ENCODE measurements at places on chromosomes 16 and 17. TPM values are rescaled to one million over a fixed set of nuclear protein-coding genes. Genes with fewer than 3 reads are reported as not detected.

DNA sequence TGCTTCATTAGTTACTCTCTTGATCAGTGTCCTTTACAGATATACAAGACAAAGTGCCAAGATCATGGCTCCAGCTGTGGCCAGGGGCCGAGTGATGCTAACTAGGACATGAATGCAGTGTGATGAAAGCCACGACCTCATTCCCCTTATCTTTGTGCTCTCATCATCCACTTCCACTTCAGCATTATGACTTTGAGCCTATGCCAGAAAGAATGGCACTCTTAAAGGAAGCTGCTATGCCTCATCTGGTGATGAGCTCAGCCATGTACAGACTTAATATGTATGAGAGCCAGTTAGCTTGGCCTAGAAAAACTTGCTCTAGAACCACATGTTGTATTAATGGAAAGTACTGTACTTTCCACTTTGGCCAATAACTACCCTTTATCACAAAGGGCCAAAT, 179.1 kb downstream of the TOX3 start:
- H3K4me1 ChIP-seq = no peaks in the 10 kb centered on the region
- H3K4me3 ChIP-seq = no peak overlapping the region
- H3K36me3 ChIP-seq = no peaks in the 10 kb centered on the region
- DNase-seq = no peak
- peaks cover 29% of the 10 kb centered on the region for H3K27me3 ChIP-seq
- no peak overlapping the region for H3K27ac ChIP-seq

GRCh38 chr17:18904482-18904881, 46.6 kb downstream of the PRPSAP2 start:
- H3K4me3 ChIP-seq = no peak overlapping the region
- no peaks in the 10 kb centered on the region for H3K27me3 ChIP-seq

MAPT gene
- total RNA-seq = 3.1 TPM

DNA sequence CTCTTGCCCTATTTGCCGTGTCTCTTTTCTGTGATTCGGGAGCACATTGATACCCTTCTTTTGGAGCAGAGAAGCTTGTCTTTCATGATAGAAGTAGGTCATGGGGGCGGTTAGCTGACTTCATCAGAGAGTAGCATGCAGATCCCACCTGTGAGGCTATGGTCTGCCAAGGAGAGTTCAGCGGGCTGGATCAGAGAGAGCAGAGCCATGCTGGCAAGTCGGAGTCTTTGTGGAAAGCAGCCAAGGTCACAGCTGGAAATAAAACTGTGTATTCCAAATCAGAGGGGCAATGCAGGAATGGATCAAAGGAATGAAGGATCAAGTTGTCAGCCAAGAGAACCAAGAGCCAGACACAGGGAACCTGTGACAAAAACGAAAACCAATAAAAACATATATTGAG, 595.9 kb downstream of the WWOX start:
- no peak overlapping the region for H3K4me3 ChIP-seq
- no peaks in the 10 kb centered on the region for H3K36me3 ChIP-seq
- no peaks in the 10 kb centered on the region for H3K27me3 ChIP-seq

KRTAP4-1 gene
- total RNA-seq = not detected

GRCh38 chr16:71746442-71747046, 22.0 kb upstream of the PHLPP2 start:
- no peaks in the 10 kb centered on the region for H3K27me3 ChIP-seq
- no peak overlapping the region for H3K27ac ChIP-seq
- H3K4me1 ChIP-seq = no peaks in the 10 kb centered on the region
- no peak overlapping the region for H3K4me3 ChIP-seq
- peaks cover 41% of the 10 kb centered on the region for H3K36me3 ChIP-seq
- DNase-seq = no peak

- peaks cover 6% of the 10 kb centered on the region for H3K4me1 ChIP-seq
- H3K27me3 ChIP-seq = peaks cover 23% of the 10 kb centered on the region
- DNase-seq = no peak
- H3K4me3 ChIP-seq = no peak overlapping the region
- no peak overlapping the region for H3K27ac ChIP-seq
These were observed 123.4 kb downstream of the NTN1 start for GRCh38 chr17:9144502-9145249.

GRCh38 chr17:17561408-17562145, 29.9 kb downstream of the PEMT start:
- no peak overlapping the region for H3K27ac ChIP-seq
- H3K4me1 ChIP-seq = no peaks in the 10 kb centered on the region
- no peak for DNase-seq
- no peaks in the 10 kb centered on the region for H3K27me3 ChIP-seq

GRCh38 chr17:50837286-50837979, 2.0 kb downstream of the WFIKKN2 start:
- H3K36me3 ChIP-seq = no peaks in the 10 kb centered on the region
- H3K4me1 ChIP-seq = peaks cover 40% of the 10 kb centered on the region
- H3K4me3 ChIP-seq = no peak overlapping the region
- no peak for DNase-seq

DNA sequence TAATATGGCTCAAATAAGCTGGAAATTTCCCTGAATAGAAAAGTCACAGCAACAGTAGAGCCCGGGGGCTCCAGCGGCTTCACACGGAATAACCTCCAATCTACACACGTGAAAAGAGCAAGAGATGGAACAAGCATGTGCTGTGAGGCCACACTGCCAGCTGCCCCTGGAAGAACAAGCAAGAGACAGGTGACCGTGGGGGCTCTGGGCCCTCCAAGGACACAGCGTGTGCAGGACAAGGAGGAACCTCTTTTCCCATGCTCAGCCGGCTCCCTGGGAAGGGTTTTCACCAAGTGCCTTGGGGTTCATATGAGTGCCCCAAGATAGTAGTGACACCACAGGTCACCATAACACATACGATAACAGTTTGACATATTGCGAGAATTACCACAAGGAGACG, 110.2 kb upstream of the ZNF750 start:
- peaks cover 89% of the 10 kb centered on the region for H3K36me3 ChIP-seq
- H3K27ac ChIP-seq = no peak overlapping the region
- DNase-seq = no peak

PRR35 gene
- total RNA-seq = not detected

SRL gene
- total RNA-seq = 1.8 TPM

LRRC46 gene
- not detected for total RNA-seq

GRCh38 chr16:20903116-20903898, 2.7 kb downstream of the LYRM1 start:
- DNase-seq = no peak
- peak overlapping the region; percentile 62 for H3K27ac ChIP-seq
- H3K4me1 ChIP-seq = peaks cover 69% of the 10 kb centered on the region
- peak overlapping the region; percentile 32 for H3K4me3 ChIP-seq

GRCh38 chr17:8799570-8800212, 526 bp upstream of the MFSD6L start:
- no peak for DNase-seq
- H3K4me1 ChIP-seq = peaks cover 11% of the 10 kb centered on the region
- H3K36me3 ChIP-seq = no peaks in the 10 kb centered on the region
- peak overlapping the region; percentile 57 for H3K4me3 ChIP-seq
- H3K27ac ChIP-seq = peak overlapping the region; percentile 75

DNA sequence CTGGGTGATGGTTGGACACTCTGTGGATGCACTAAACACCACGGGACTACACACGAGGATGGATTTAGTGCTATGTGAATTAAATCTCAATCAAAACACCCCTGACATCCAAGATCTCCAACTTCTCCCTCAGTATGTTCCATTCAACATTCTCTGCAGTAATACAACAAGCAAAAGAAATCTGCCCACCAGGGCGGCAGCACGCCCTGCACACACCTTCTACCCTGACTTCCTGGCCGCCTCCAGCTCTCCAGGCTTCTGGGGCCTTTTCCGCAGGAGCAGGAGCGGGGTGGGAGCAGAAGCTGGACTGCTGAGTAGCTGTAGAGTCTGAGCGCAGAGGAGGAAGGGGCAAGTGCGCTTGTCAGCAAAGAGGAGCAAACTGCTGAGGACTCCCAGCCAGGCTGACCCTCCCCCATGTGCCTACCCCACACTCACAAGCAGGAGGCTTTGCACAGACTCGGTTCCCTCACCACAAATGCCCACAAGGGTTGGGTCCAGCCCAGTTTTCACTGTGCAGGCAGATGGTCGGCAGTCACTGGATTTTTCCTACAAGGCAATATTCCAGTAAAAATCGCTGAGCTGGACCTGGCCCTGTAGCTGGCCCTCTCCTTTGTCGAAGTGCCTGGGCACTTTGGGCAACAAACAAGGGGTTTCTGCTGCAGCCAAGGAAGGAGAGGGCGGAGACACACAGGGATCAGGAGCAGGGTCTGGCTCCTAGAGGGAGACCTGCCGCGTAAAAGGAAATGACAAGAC, 22.8 kb downstream of the ZDHHC7 start:
- H3K36me3 ChIP-seq = peaks cover 36% of the 10 kb centered on the region
- H3K4me1 ChIP-seq = peaks cover 6% of the 10 kb centered on the region

GRCh38 chr17:16275024-16275423, 58.0 kb downstream of the PIGL start:
- H3K36me3 ChIP-seq = peaks cover 25% of the 10 kb centered on the region
- no peak overlapping the region for H3K4me3 ChIP-seq
- no peaks in the 10 kb centered on the region for H3K27me3 ChIP-seq
- no peak overlapping the region for H3K27ac ChIP-seq

NAGS gene
- total RNA-seq = 0.42 TPM

- H3K27ac ChIP-seq = peak overlapping the region; percentile 62
- no peak overlapping the region for H3K4me3 ChIP-seq
- no peak for DNase-seq
- H3K4me1 ChIP-seq = peaks cover 20% of the 10 kb centered on the region
These were observed 35.8 kb upstream of the LHX1 start for GRCh38 chr17:36901506-36901905.

- DNase-seq = no peak
- H3K27ac ChIP-seq = peak overlapping the region; percentile 92
- no peaks in the 10 kb centered on the region for H3K27me3 ChIP-seq
These were observed 2.2 kb downstream of the CYTH1 start for GRCh38 chr17:78779850-78780249.

PDIA2 gene
- total RNA-seq = 2.7 TPM

TBC1D26 gene
- 2.8 TPM for total RNA-seq

- DNase-seq = no peak
- peaks cover 65% of the 10 kb centered on the region for H3K4me1 ChIP-seq
- peaks cover 3% of the 10 kb centered on the region for H3K36me3 ChIP-seq
- H3K27me3 ChIP-seq = no peaks in the 10 kb centered on the region
- H3K4me3 ChIP-seq = no peak overlapping the region
These were observed 305.2 kb downstream of the SEC14L1 start for GRCh38 chr17:77445760-77446532.

GRCh38 chr17:59756236-59756818, 48.9 kb downstream of the VMP1 start:
- H3K36me3 ChIP-seq = peaks cover 19% of the 10 kb centered on the region
- peaks cover 43% of the 10 kb centered on the region for H3K4me1 ChIP-seq
- DNase-seq = no peak
- H3K4me3 ChIP-seq = no peak overlapping the region
- no peaks in the 10 kb centered on the region for H3K27me3 ChIP-seq

DNA sequence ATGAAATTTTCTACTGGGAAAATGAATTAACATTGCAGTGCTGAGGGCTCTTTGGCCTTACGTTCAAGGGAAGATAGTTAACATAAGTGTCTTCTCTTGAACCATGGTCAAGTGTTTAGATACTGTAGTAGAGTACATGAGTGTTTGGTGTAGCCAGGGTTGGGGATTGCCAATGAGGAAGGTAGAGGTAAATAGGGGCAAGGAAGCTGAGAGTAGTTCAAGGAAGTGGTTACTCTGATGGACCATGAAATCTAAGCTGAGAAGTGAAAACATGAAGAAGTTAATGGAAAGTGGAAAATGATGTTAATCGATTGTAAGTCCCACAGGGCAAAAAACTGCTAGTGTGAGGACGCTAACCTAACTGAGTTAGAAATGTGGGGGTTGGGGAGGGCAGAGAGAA, 249.6 kb upstream of the AXIN2 start:
- H3K27ac ChIP-seq = no peak overlapping the region
- no peak overlapping the region for H3K4me3 ChIP-seq
- no peak for DNase-seq
- no peaks in the 10 kb centered on the region for H3K4me1 ChIP-seq
- no peaks in the 10 kb centered on the region for H3K27me3 ChIP-seq

- H3K27ac ChIP-seq = no peak overlapping the region
- no peak overlapping the region for H3K4me3 ChIP-seq
- no peaks in the 10 kb centered on the region for H3K36me3 ChIP-seq
- H3K4me1 ChIP-seq = no peaks in the 10 kb centered on the region
These were observed 417.1 kb downstream of the TMEM114 start for GRCh38 chr16:8173111-8173644.

NLRC3 gene
- not detected for total RNA-seq

DNA sequence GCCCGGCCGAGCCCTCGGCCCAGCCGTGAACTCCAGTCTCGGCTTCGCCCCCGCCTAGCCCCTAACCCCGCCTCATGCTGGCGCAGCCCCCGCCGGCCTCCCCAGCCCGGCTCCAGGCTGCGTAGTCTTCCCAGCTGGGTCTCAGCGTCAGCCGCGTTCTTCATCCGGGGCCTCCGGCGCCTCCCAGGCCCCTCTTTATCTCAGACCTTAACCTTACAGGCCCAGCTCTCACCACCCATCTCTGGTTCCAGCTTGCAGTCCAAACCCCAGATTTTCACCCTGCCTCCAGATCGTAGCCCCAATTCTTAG, at the start of gene PROCA1:
Gene PROCA1, minus strand, starts transcription at position 166 of the 309 bp plus-strand sequence. CDS start 228 bp downstream, outside the sequence.
- peak within 1 kb of the TSS; percentile 99 for H3K27ac ChIP-seq
- no peaks in the 10 kb centered on the region for H3K27me3 ChIP-seq
- no peak for DNase-seq
- H3K36me3 ChIP-seq = peaks cover 18% of the 10 kb centered on the region

- no peak overlapping the region for H3K4me3 ChIP-seq
- no peak overlapping the region for H3K27ac ChIP-seq
- no peaks in the 10 kb centered on the region for H3K4me1 ChIP-seq
- no peak for DNase-seq
These were observed 6.9 kb downstream of the SLC9A5 start for GRCh38 chr16:67255553-67256221.

- H3K4me1 ChIP-seq = peaks cover 34% of the 10 kb centered on the region
- no peaks in the 10 kb centered on the region for H3K36me3 ChIP-seq
- no peaks in the 10 kb centered on the region for H3K27me3 ChIP-seq
- no peak overlapping the region for H3K4me3 ChIP-seq
These were observed 131.0 kb upstream of the NUDT7 start for GRCh38 chr16:77591347-77591746.

DNA sequence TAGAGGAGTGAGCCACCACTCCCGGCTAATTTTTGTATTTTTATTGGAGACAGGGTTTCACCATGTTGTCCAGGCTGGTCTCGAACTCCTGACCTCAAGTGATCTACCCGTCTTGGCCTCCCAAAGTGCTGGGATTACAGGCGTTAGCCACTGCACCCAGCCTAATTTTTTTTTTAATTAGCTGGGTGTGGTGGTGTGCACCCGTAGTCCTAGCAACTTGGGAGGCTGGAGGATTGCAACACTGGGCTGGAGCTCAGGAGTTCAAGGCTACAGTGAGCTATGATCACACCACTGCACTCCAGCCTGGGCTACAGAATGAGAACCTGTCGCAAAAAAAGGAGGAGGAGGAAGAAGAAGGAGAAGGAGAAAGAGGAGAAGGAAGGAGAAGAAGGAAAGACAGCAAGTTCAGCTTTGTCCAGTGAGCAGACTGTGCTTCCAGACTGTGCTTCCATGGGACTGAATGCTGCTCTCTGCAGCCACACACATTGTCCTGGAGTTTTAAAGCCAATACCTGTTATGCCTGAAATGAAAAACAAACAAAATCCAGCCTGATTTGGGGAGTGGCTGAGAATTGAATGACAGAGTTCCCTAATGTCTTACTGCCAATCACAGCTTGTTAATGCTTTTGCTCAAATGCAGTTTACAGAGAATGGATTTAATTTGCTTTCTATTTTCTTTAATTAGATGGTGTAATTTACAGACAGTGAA, 2.8 kb upstream of the TNFRSF13B start:
- H3K36me3 ChIP-seq = no peaks in the 10 kb centered on the region
- no peak for DNase-seq
- H3K4me1 ChIP-seq = peaks cover 11% of the 10 kb centered on the region
- H3K27me3 ChIP-seq = no peaks in the 10 kb centered on the region
- H3K27ac ChIP-seq = no peak overlapping the region
- H3K4me3 ChIP-seq = no peak overlapping the region

GRCh38 chr16:19228052-19228451, 57.5 kb upstream of the CLEC19A start:
- no peaks in the 10 kb centered on the region for H3K27me3 ChIP-seq
- H3K27ac ChIP-seq = peak overlapping the region; percentile 98
- H3K4me3 ChIP-seq = no peak overlapping the region
- H3K4me1 ChIP-seq = peaks cover 22% of the 10 kb centered on the region

Measured in mesothelial cell of epicardium (in vitro differentiated cells).